ENCODE measurements at places on chromosomes 5 and 9.

GRCh38 chr5:152349683-152350526 lies 55.2 kb downstream of the NMUR2 start:
- DNase-seq, result no peak

GRCh38 chr5:67561151-67561932 lies 364.7 kb upstream of the CD180 start:
- no peak for DNase-seq

GRCh38 chr9:96478829-96479371 lies 28.9 kb downstream of the HABP4 start:
- DNase-seq, result no peak

DNA sequence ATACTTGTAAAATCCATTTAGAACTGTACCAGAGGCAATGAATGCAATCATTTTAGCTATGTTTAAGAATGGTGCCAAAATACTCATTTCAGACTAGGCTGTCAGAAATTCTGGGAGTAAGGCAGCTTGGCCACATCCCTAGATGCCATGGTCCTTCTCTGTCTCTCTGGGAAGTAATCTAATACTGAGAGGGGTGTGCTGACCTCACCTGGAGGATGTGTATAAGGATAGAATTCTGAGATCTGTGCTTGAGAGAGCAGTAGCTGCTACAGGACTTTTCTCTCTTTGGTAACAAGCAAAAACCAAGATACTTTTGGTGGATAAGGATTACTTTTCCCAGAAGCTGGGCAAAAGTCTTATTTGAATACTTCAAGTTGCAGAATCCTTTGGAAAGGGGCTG lies 68.1 kb upstream of the MRPS30 start:
- DNase-seq, result no peak

GRCh38 chr5:180284149-180284548 lies 7.7 kb downstream of the MAPK9 start:
- no peak for DNase-seq

DNA sequence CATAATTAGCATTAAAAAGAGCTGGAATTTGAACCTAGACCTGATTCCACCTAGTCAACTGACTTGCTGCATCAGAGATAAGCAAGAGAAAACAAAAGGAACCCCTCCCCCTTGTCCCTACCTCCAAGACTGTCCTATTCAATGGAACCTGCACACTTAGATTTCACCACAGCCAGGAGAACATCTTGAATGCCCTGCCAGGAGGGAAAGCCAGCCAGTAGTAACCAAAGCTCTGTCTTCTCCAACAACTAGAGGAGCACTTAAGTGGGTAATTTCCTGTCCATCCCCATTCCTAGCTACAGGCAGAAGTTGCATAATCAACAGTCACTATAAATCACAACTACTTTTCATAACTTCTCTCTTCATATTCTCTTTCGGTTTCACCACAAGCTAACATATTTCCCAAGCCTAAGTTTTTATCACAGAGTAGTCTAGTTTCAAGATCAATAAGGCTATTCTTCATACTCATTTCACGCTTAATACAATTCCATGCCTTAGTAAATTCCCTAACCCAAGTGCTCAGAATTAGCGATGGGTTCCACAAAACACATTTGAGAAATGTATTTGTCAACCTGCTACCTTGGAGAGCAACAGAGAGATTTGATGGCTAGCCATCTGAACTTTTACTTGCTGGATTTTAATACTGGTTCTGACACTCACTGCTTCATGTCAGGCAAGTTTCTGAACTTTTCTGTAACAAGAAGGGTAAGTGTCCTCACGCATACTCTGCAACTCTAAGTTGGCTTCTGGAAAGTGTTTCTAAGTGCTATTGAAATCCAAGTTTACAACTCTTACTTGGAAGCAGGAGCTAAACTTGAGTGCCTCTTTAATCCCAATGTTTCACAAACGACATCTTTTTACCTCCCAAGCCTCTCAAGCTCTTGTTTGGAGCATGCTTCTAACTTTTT lies 2.0 kb downstream of the DENND1A start:
- DNase-seq, result no peak

- DNase-seq, result no peak
These were observed 11.7 kb upstream of the NUP214 start for GRCh38 chr9:131113655-131114054.

GRCh38 chr9:130333041-130333711 lies 67.6 kb downstream of the HMCN2 start:
- no peak for DNase-seq

DNA sequence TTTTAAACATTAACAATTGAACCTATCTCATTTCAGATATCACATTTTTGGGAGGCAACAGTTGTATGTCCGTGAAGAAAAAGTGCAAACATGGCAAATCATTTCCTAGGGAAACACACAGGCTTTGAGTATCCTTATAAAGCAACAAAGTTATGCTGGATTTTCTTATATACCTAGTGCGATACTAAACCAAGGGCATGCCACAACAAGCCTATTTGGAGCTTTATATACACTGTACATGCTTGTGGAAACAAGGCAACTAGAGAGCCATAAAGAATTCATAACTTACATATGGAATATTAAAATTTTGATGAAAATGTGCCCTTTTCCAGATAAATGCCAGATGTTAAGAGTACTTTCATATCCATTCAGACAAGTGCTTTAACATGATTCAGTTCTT lies 191.4 kb downstream of the DCP2 start:
- no peak for DNase-seq

- no peak for DNase-seq
These were observed at the start of gene CBY3 for GRCh38 chr5:179680780-179681401. Gene CBY3 (minus strand): TSS chr5:179681034. CDS start chr5:179680918, 116 bp downstream.

DNA sequence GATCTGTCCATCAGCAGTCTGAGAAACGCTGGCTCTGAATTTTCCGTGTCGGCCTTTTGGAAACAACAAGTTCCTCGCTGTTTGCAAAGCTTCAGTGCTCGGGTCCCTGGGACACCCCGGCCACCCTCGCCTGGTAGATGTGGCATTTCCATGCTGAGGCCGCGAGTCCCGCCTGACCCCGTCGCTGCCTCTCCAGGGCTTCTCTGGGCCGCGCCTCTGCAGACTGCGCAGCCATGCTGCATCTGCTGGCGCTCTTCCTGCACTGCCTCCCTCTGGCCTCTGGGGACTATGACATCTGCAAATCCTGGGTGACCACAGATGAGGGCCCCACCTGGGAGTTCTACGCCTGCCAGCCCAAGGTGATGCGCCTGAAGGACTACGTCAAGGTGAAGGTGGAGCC lies 4.7 kb downstream of the NTNG2 start:
- no peak for DNase-seq

GRCh38 chr5:140553657-140554056 lies 3.6 kb downstream of the SRA1 start:
- no peak for DNase-seq

GRCh38 chr5:78589923-78590322 lies 58.6 kb downstream of the LHFPL2 start:
- no peak for DNase-seq

DNA sequence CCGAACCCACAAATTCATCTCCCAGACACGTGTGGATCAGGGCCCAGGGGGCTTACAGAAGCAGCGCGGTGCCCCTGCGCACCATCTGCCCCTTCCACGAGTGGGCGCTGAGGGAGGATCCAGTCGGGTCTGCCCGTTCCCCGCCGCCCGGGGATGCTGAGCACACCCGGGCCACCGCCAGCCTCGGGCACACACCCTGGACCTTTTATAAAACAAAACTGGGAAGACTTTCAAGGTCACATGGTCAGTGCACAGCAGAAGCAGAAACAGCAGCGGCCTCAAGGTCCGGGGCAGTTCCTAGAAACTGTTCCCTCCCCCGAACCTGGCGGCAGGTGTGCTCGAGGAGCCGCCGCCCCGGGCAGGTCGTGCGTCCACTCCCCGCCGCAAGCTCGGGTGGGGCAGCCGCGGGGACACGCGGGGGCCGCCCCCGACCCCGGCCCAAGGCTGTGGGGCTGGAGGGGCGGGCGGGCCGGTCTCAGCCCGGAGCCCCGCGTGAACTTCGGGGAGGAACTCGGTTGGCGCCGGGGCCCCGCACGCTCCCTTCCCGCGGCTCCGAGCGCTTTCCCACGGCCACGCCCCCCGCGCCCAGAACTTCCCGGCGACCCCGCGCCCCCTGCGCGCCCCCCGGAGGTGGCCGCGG lies 633 bp upstream of the PPP1R26 start:
- DNase-seq, result no peak

DNA sequence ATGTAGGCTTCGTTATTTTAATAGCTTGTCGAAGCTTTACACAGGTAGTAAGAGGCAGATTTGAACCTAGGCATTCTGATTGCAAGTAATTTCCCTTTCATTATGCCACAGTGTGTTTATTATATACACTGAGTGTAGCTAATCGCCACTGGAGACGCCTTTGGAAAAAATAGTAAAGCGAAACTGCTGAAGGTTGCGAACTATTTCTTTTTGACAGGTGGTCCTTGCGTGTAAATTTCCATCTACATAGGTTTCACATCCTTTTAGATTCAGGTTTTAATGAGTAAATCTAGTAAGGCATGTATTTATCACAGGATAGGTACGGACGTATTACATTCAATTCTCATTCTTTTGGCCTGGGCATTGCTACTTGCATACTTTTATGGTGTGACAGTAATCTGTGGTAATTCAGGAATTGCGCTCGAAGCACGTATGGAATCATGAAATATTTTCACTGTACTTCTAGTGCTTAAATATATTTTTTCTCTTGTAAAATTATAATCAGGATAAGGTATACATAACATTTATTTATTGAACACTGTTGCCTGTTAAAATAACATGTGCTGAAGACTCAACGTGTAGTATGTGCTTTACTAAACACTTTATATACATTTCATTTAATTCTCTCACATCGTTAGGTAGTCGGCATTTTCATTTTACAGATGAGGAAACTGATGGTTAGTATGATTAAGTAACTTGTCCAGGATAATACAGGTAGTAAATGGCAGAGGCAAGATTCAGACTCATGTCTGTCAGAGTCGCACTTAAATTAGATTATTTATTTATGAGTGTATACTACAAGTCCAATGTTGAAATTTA lies 1.8 kb downstream of the MARCHF6 start:
- DNase-seq, result no peak

DNA sequence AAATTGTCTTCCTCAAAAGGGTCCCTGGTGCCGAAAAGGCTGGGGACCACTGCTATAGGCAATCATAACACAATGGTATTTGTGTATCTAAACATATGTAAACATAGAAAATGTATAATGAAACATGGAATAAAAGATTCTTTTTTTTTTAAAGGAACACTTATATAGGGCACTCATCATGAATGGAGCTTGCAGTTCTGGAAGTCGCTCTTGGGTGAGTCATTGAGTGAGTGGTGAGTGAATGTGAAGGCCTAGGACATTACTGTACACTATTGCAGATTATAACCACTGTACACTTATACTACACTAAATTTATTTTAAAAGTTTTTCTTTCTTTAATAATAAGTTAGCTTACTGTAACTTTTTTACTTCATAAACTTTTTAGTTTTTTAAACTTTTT lies 176.4 kb downstream of the ARRDC3 start:
- DNase-seq, result no peak

DNA sequence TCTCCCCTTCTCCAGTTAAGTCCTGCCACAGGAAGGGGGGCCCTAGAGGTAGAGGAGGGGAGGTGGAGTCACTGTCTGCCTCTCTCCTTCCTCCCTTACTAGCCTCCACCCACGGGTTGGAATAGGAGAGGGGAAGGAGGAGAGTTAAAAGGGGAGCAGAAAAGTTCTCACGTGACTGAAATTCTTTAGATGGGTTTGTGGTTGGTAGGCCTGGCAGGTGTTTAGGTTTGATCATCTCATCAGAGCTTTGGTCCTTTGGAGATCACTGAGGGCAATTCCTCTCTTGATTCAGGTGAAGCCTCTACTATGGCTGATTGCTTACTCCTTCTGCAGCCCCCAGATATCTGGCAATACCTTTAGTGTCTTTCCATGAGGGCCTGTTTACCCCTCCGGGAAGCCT lies 24.9 kb upstream of the C5orf63 start:
- no peak for DNase-seq

- DNase-seq, result peak; percentile 64
These were observed 28.0 kb downstream of the LCP2 start for GRCh38 chr5:170269579-170269978.

GRCh38 chr9:110687497-110687896 lies 18.9 kb downstream of the MUSK start:
- no peak for DNase-seq

- no peak for DNase-seq
These were observed 23.7 kb upstream of the UGCG start for GRCh38 chr9:111872886-111873285.

DNA sequence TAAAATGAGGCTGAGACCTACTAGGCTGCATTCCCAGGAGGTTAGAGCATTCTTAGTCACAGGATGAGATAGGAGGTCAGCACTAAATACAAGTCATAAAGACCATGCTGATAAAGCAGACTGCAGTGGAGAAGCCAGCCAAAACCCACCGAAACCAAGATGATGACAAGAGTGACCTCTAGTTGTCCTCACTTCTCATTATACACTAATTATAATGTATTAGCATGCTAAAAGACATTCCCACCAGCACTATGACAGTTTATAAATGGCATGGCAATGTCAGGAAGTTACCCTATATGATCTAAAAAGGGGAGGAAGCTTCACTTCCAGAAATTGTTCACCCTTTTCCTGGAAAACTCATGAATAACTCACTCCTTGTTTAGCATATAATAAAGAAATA lies 88.6 kb downstream of the PLPPR1 start:
- no peak for DNase-seq

DNA sequence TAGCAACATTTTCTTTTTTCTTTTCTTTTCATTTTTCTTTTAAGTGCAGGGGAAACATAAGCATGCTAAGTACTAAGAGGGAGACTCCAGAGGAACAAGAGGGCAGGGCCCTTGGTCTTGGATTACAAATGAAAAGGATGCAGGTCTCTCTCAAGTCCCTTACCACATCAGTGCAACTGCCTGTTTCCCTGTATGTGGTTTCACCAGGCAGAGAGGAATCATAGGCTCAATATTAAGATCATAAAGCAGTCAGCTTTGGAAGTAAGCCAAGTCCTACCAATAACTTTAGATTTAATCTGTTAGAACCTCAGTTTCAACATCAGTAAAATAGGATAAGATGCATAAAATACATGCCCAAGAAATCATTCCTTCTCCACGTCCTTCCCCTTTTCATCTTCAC lies 422.7 kb upstream of the PAPPA start:
- no peak for DNase-seq

GRCh38 chr9:97568461-97569275 lies 64.5 kb downstream of the TSTD2 start:
- DNase-seq, result no peak

GRCh38 chr5:134975843-134976242 lies 8.1 kb downstream of the CATSPER3 start:
- DNase-seq, result no peak
